Fibroblast of upper back skin (primary cell): ENCODE measurements at places on chromosomes 1 and 21.

- no peak for DNase-seq
Observed at GRCh38 chr1:44572572-44572879, 101.8 kb downstream of the TMEM53 start.

DNA sequence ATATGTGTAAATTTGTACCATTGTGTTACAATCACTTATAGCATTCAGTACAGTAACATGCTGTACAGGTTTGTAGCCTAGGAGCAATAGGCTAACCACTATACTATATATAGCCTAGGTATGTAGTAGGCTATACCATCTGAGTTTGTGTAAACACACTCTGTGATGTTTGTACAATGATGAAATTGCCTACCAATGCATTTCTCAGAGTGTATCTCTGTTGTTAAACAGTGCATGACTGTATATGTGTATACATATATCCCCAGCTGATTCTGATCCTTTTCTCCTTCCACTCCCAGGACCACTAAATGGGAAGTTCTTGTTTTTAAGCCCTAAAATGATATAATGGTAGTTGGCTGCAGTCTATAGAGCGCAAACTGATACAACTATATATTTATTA, 7.8 kb downstream of the GNPAT start:
- DNase-seq: no peak

DNA sequence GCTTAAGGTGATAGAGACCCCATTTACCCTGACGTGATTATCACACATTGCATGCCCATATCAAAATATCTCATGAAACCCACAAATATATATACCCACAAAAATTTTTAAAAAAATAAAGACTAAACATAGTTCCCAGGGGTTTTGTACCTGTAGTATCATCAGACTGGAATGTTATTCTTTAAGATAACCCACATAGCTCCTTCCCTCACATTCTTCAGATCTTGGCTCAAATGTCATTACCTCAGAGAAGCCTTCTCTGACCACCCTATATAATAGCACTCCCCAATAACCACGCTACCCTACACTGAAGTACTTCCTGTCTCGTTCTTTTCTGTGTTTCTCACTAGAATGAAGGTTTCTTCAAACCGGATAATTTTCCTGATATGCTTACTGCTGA, 138.3 kb upstream of the SNX7 start:
- DNase-seq: peak; percentile 31

GRCh38 chr1:173714441-173714758, 381 bp upstream of the KLHL20 start:
- DNase-seq: no peak

GRCh38 chr1:153795934-153796785, 21.0 kb downstream of the SLC27A3 start:
- no peak for DNase-seq

DNA sequence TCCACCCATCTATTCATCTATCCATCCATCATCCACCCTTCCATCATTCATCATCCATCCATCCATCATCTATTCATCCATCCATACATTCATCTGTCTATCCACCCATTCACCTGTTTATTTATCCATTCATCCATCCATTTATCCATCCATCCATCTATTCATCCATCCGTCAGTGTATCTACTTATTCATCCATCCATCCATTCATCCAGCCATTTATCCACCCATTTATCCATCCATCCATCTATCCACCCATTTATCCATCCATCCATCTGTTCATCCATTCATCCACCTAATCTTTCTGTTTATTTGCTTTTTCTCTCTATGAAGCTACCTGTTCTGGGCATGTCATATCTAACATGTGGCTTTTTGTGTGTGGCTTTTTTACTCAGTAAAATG, 115.4 kb downstream of the CRYAA start:
- DNase-seq: no peak

DNA sequence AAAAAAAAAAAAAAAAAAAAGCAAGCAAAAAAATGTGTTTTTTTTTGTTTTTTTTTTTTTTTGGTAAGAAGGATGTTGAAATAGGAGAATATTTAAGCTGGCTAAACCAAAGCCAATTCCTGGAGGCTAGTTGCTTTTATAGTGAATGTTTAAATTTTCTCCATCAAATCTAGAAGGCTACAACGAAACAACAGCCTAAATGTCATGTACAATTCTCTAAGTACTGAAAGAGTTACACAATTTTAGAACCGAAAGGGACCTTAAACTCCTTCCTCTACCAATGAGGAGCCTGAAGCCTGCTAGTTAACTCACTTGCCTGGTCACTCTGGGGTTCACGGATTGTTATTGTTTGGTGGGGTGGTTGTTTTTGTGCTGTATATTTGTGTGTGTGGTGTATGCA, 3.5 kb downstream of the WLS start:
- DNase-seq: peak; percentile 21

GRCh38 chr1:201296352-201296751, 13.0 kb downstream of the PKP1 start:
- no peak for DNase-seq

DNA sequence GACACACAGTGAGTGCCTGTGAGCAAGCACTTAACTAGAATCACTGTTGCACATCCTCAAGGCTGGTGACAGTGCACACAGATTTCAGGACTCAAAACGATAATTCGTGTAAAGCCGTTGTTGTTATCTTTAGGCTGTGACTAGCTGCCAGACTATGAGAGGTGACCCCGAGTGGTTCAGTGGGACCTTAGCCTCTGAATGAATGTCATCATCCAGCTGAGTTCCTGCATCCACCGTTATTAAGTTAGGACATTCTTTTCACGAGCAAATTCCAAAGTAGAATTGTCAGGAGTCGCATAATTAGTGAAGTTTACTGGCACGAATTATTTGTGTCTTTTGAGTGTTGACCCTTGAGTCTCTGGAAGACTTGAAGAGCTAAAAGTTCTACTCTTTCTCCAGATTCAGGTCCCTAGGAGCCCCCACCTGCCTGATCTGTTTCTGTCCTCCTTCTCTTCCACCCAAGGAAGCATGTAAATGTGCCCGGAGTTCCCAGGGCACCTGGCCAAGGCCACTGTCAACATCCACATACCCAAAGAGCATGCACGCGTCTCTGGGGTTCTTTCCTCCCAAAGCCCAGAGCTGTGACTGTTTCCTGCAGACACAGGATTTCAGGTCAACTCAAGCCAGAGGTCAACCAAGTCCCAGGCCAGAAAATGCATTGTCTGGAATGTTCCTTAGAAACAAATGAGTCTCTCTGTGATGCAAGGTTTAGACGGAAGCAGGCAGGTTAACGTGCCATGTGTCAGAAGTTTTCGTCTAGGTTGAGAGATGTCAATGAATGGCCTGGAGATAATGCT, 207.2 kb downstream of the TOMM20 start:
- DNase-seq: no peak

- DNase-seq: no peak
Observed at GRCh38 chr1:57116871-57117270, 151.1 kb upstream of the C8B start.
